Cardiac fibroblast (primary cell): ENCODE measurements at places on chromosomes 6 and 20.

DNA sequence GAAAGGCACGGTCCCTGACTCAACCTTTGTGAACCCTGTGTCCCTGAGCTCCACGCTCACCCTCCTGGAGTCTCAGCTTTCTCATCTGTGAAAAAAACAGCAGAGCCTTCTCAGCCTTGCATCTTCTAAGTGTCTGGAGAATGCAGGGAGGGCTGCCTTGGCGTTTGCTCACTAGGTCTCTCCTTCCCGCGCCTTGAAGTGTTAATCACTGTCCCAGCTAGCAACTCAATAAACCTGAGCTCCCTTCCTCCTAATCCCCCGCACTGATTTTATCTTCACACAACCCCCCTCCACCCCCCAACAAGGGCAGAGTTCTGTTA is 34.9 kb upstream of the FOXC1 start:
- no peak for DNase-seq

- DNase-seq, result no peak
These were observed 12.9 kb downstream of the SOD2 start for GRCh38 chr6:159680104-159680503.

DNA sequence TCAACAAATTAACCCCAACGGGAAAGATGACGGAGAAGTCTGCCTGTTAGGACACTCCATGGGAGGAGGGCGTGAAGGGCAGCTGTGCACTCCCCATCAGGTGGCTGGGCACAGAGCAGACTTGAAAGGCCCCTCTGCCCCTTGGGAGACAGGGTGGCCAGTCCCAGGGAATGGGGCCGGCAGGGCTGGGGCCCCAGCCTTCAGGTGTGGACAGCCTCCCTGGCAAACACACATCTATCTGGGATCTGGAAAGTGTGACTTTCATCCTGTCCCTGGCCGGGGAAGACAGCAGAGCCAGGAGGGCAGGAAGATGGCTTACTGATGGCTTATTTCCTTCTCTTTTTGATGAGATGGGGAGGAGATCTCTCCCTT is 4.5 kb upstream of the FRMD1 start:
- no peak for DNase-seq

DNA sequence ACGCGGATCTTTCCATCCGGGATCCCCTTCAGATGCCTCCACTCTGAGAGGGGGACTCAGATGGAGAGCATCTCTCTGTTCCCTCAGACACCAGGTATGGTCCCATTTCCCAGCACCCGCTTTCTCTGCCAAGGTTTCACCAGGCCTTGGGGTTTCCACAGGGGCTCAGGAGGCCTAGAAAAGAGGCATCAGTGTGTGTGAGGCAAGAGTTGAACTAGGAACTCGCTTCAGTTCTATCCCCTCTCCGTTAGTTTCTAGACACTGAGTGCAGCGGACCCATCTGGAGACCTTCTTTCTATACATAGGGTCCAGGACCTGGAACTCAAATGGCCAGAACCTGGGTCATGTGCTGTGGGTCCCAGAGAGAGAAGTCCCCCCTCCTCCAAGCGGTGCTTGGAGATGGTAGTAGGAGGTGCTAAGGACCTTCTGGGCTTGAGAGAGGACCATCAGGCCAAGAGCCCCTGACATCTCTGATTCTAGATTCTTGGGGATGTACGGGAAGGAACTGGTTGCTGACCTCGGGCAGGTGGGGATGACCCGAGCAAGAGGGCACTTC is 2.1 kb downstream of the SLC12A5 start:
- DNase-seq, result no peak

DNA sequence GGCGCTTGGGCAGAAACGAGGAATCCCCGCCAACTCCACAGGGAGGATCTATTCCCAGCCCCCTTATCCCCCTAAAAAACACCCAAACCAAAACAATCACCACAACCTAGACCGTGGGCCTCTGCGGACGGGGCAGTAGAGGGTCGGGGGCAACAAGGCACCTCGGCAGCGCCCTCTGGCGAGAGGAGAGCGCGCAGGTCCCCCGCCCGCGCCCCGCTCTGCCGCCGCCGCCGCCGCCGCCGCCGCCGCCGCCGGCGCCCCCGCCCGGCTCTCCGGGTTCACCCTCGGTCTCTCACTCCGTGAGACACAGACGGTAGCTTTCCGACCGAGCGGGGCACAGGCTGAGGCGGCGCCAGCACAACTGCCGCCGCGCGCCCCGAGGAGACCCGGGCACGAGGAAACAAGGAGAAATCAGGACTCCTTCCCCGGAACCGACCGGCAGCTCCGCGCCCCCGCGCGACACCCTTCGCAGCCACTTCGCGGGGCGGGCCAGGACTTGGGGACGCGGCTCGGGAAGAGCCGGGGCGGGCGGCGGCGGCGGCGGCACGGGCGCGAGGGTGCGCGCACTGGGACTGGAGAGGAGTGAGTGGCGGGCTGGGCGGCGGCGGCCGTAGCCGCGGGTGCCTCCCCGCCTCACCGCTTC is at the start of gene SLC35F1:
SLC35F1 (plus strand) TSS at position 307 of the 643 bp plus-strand sequence.
- peak; percentile 37 for DNase-seq

DNA sequence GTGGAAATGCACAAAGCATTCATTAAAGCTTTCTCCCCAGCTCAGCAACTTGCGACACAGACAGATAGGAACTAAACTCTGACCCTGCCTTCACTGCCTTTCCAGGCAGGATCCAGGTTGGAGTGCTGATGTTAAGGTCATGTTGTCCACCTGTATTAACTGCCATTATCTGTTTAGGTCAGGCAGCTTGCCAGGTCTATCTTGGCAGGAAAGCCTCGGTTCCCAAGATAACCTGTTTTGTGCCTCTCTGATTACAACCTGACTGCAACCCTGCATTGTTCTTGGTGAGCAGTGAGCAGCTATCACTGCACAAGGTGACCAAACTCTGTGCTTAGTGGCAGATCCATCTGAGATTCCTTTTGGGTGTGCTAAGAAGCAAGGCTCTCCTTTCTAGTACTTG is 23.2 kb upstream of the ELOVL2 start:
- DNase-seq, result no peak

DNA sequence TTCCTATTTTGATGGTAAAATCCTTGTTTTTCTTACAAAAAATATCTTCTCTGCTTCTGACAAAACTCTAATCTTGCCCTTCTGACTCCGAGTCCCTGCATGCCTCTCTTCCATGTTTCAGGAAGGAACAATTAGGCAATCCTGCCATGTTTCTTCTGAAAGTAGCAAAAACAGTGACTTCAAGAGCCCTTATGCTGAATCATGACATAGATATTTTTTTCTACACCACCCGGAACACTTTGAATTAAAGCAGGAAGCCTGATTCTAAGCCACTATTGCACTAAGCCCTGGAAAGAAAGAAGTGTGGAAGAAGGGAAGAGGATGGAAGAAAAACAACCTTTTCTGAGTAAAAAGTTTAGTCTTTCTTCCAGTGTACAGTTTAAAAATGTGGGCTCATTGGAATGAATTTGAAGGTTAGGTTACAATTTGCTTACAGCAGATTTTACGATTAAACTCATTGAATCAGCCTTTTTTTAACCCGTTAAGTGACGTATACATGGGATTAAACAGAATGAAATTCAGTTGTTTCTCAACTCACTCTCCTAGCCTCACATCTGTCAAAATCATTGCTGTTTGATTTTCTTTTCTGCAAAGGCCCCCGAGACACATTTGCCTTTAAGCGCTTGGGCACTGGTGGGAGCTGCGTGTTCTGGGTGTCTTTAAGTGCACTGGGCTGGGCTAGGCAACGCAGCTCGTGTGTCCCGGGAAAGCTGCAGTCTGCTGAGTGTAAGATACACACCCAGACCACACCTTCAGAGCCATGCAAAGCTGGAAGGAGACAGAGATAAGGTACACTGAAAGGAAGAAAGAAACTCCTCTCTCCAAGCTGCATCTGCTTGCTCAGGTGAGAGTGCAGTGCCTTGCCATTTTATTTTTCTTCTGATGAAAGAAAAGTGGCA is 159.4 kb upstream of the CITED2 start:
- DNase-seq, result peak; percentile 91

DNA sequence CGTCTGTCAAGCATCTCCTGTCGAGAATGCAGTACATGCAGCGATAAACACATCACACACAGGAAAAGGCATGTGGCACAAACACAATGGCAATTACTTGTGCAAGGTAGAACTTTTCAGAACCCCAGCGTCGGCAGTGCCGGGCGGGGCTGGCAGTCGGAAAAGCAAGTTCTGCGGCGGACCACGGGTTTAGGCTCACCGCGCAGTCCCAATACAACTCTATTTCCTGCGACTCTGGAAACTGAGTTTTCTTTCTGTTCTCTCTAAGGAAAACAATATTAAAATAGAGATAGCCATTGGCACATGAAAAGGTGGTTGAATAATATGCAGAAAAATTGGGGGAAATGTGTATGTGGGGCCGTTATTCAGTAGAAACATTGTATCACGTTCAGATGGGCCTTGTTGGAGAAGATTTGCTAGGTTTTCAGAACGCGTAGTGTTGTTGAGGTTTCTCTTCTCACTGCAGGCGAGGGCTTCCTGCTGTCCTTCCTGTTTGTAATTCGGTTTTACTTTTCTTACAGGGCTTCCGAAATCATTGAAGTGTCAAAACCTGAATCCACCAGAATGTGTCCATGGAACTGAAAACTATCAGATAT is 369.5 kb downstream of the THBS2 start:
- DNase-seq, result no peak

DNA sequence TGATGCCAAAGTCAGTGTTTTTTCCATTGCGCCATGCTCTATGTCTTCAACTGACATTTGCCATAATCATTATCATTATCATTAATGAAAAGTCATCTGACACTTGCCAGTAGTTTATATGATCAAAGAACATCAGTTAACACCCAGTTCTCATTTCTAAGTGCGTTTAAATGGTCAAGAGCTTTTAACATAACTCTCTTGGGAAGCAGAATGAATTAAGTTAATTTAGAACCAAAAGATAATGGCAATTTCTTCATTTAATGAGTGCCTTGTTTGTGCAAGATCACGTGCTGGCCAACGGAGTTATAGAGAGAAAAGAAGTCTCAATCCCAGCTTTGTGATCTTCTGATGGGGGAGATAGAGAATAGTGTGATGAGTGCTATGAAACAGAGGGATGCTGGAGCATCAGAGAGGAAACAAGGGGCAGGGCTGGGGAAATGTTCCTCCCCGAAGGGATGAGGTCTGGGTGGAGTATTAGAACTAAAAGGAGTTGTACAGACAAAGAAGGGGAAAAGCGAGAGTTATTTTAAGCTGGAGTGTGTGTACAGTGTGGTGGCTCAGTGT is 20.3 kb downstream of the ANKS1A start:
- no peak for DNase-seq

DNA sequence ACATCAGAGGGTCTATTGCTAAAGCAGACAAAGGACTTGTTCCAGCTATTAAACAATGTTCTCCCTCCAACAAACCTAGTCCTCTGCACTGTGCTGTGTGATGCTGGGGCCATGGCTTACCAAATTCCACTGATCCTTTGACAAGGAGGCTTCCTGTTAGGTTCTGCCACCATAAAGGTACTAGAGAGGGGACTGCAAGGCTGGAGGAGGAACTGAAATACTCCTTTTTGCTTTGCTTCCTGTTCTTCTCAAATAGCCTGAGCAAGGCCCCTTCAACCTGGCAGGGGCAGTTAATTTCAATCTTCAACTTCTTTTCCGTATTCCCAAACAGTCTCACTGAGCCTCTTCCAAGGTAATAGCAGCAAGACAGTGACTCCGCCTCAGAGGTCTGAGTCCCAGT is 286.4 kb upstream of the IRAK1BP1 start:
- DNase-seq, result no peak

DNA sequence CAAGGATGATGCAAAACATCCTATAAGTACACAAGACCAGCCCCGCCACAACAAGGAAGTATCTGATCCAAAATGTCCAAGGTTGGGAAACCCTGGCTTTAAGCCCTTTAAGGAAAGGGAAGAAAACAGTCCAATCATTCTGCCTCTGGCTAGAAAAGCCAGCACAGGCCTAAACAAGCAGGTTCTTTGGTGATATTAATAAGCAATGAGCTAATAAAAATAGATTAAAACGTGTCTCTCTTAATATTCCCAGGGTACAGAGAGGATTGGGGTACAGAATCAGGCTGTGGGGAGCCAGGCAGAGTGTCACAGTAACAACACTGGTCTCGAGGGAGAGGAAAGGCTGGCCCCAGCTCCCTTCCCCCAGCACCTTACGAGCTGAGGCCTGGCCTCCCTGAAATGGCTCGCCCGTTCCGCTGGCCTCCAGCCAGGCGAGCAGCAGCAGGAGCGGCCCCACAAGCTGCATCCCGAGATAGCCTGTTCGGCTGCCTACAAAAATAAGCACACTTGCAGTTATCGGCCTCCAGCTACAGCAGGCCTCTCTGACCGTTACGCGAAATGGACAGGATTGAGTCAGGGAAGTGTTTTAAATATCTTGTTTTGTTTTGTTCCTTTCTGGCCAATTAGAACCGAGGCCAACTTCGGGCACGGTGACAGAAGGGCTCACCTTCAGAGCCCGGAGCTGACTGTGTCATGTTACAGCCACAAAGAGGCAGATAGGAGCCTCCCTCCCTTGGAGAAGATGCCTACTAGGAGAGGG is 4.0 kb upstream of the ZMYND8 start:
- DNase-seq, result peak; percentile 94

DNA sequence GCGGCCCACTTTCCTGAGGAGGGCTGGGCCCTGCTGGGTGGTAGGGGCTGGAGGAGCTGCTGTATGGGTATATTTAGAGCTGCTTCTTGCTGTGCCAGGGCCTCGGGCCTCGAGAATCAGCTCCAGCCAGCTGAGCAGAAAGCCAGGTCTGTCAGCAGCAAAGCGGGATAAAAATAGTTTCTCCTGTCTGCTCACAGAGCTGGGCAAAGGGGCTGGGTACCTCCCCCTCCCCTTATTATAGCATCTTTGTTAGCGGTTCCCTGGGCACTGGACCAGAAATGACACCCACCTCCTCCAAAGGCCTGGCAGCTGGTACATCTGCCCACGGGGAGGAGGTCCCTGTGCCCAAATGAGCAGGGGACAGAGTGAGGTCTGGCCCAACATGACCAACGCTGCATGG is 6.0 kb downstream of the SCRT2 start:
- DNase-seq, result no peak

GRCh38 chr6:135434991-135435390 is 62.5 kb downstream of the AHI1 start:
- peak; percentile 6 for DNase-seq

DNA sequence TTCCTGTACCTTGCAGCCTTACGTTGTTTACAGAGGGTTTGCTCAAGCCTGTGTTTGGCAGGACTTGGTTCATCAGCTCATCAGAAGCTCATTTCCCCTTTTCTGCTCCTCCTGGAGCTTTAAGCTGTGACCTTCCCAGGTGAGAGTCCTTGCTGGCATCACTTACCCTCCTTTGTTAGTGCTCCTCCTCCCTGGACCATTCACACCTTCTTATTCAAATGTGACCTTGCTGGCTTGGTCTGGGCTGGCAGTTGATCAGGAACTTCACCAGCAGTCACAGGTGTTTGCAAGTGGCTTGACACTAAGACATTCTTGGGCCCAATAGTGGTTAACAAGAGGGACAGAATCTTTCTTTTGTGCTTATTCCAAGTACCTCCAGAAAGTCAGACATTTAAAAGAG is 148.8 kb downstream of the C6orf58 start:
- DNase-seq, result no peak
